ENCODE measurements at places on chromosomes 4 and X.

DNA sequence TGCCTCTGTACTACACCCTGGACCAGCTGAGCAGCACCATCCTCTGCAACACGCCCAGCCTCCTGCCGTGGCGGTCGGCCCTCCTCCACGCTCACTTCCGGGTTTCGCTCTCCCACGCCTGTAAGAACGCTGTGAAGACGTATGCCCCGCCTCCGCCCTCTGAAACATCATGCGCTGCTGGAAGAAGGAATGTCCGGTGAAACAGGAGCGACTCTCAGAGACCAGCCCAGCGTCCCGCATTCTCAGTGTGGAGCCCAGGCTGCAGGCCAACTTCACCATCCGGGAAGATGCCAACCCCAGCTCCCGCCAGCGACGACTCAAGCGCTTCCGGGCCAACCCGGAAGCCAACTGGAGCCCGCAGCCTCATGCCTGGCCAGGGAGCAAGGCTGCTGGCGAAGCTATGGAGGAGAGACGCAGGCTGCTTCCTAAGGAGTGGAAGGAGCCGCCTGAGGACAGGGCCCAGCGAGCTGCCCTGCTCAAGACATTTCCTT lies 186.1 kb upstream of the SLITRK2 start:
- no peak for DNase-seq

GRCh38 chrX:96703816-96704215 lies 19.2 kb downstream of the DIAPH2 start:
- DNase-seq = no peak

- no peak for DNase-seq
These were observed 355.6 kb downstream of the CBLL2 start for GRCh38 chrX:22628275-22628674.

- DNase-seq = no peak
These were observed 3.0 kb downstream of the RAP2C start for GRCh38 chrX:132216283-132216682.

DNA sequence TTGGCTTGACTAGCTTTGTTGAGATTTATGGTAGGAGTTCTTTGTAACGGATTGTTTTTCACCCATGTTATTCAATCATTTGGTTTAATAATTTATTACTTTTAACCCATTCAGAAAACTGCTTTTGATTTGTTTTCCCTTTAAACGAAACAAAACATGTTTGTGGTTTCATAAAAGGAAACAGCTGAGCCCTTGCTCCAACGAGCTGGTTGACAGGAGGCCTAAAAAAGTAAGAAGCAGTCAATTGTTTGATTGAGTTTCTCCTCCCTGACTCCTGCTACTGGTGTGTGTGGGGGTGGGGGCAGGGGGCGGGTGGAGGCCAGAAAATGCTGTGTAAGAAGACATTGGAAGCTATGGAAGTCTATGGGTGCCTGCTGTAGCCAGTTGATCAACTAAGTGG lies 102.8 kb downstream of the CHRDL1 start:
- no peak for DNase-seq

DNA sequence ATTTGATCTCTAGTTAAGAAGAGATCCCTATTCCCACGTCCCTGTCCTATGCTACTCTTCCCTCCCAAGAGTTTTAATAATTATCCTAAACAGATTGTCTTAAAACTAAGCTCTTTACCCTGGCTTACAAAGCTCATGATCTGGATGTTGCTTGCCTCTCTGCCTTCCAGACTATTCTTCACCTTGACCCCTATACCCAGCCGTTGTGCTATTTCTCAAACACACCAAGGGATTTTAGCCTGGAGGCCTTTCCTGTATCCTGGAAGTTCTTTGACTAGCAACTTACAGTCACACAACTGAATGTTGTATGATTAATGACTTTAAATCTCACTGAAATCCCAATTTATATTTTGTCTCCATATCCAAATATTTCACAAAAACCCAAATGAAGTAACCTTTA lies 314.9 kb downstream of the ADGRL3 start:
- no peak for DNase-seq
